Cardiac ventricle fibroblast (primary cell): ENCODE measurements at places on chromosomes 5 and 9. TPM values are rescaled to one million over a fixed set of nuclear protein-coding genes. Genes with fewer than 3 reads are reported as not detected.

The ACTBL2 gene
- total RNA-seq: not detected in 2 replicates

The COX7C gene
- 444 and 478 TPM in 2 replicates for total RNA-seq

The SLC1A1 gene
- 16.2 and 18.7 TPM in 2 replicates for total RNA-seq

The FCN2 gene
- not detected in 2 replicates for total RNA-seq

The CDK7 gene
- 13.8 and 25.0 TPM in 2 replicates for total RNA-seq

The ISL1 gene
- total RNA-seq: not detected in 2 replicates
